ENCODE measurements at places on chromosomes 3 and 15. TPM values are rescaled to one million over a fixed set of nuclear protein-coding genes. Genes with fewer than 3 reads are reported as not detected.

The SLC28A2 gene
- not detected for total RNA-seq

DNA sequence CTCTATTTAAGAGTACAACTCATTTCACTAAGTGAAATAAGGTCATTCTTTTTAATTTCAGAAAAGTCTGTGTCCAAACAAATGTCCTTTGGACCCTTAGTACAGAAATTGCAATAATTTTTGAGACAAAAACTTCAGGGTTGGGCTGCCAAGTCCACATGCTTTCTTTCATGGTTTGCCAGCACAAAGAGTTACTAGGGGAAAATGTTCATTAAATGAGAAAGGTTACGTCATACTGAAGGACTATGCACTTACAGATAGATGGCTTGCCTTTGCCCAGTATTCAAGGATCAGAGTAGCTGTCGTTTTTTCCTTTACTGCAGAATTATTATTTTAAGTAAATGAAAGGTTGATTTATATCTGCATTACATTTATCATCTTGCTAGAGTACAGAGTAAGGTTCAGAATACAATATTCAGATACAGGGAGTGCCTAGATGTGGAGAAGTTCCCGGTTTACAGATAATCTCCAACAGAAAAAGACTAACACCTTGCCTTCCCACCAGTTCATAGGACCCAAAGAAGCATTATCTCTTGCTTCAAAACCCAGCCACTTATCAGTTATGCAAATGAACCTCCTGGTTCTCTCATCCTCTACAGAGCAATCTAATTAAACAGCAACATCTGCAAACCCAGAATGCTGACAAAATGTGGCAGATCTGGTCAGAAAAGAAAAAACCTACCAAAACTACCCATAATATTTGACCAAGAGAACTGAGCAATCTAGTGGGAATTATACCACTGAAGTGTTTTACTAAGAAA is 179.3 kb downstream of the FRMD5 start:
- DNase-seq, result no peak

The TERC gene
- total RNA-seq, result not detected

DNA sequence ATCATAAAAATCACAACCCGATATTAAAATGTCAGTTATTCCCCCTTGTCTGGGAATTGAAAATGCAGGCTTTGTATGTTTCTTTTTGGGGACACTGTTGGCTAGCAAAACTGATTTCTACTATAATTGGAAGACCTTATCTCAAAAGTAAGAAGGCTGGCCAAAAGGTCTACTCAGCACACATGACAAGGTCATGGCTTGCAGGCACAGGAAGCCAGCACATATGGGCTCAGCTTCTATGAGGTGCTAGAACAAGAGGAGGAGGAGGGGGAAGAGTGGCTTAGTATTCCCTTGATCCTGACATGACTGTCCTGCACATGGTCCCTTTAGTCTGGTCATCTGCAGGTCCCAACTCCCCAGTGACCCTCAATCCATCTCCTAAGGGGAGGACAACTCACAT is 681.2 kb downstream of the SQOR start:
- no peak for DNase-seq

- no peak for DNase-seq
Measured at GRCh38 chr3:121690777-121691405, 30.2 kb upstream of the HCLS1 start.

GRCh38 chr15:90891346-90891949 is 7.1 kb downstream of the FES start:
- DNase-seq, result no peak

The PTX3 gene
- total RNA-seq, result 0.53 TPM

The CADM2 gene
- total RNA-seq, result 266 TPM

The NBEAL2 gene
- total RNA-seq, result 13.0 TPM

GRCh38 chr3:123383091-123384053 is 65.5 kb downstream of the ADCY5 start:
- no peak for DNase-seq

GRCh38 chr3:158977497-158977896 is 175.6 kb downstream of the MFSD1 start:
- no peak for DNase-seq

The CDCP1 gene
- 0.75 TPM for total RNA-seq

DNA sequence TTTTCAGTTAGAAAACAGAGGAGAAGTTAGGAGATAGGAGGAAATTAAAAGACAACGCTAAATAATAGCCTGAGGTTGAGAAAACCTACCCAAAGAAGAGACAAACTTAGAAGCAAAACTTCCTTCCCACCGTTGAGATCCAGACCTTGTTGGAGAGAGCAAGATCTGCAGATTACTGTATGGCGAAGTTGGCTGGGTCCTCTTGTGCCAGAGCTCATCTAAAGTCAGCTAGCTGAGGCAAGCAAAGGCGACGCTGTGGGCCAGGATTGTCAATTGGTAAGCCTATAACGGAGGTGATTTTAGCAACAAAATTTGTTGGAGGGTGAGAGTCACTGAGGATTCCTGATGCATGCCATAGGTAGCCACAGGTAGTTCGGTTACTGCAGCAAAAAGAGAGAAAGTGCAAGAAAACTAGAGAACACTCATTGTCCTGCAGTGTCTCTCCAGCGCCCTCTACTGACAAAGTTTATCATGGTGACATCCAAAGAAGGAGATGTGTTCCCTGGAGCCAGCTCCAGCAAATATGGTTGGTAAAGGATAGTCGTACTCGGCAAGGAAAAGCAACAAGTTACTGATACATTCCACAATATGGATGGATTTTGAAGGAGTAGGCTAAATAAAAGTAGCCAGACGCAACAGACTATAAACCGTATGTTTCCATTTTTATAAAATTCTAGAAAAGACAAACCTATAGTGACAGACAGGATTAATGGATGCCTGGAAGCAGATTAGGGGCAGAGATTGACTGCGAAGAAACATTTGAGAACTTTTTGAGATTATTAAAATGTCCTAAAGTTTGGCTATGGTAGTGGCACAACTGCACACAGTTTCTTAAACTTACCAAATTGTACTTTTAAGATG is 9.8 kb upstream of the OR5K4 start:
- no peak for DNase-seq

GRCh38 chr3:7977245-7978086 is 524.2 kb upstream of the LMCD1 start:
- no peak for DNase-seq

DNA sequence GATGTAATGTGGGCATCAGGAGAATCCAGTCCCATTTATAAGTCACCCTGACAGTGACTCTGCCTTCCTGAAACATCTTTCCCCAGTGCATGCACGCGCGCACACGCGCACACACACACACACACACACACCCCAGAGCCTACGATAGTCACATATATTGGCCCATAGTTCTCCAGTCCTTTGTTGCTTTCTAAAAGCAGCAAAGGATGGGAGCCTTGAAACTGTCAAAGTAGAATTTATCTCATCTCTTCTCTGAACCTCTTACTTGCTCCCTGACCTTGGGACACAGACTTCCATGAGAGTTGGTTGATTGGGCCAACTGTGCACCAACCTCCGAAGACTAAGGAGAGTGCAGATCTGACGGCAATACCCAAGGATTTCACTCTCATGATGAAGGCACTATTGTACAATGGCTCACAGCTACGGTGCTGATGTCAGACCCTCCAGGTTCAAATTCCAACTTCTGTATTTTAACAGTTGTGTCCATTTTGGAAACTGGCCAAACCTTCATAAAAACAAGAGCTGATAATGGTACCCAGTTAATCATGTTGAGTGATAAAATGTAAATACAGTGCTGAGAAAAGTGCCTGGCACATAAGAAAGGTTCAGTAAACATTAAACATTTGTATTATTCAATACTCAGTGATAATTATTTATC is 8.3 kb downstream of the CPA3 start:
- DNase-seq, result no peak

The RPSA gene
- 448 TPM for total RNA-seq

The CEMIP gene
- total RNA-seq, result 10.8 TPM

DNA sequence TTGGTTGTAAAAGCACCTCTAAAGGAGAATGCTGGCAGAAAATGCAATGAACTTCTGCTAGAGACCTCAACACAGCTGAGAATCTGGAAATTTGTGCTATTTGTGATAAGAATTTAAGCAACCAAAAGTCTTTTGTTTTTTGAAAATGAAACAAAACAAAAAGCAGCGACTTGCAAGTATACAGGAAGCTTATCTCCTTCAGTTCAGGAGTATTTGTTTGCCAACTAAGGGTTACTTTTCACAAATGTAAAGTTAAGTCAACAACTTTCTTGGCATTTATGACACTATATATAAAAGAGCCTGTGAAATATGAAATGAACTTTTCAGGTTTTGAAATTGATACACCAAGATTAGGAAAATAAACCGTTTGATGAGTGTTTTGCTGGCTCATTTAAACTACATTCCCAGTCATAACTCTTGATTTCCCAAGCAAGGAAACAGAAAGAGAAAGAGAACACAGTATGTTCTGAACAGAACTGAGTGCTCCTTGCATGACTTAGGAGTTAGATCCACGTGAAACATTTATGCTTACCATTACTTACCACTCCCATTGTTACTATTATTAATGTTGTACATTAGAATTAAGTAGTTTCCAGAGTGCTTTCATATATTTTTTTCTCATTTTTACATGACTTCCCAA is 92.3 kb upstream of the COL8A1 start:
- no peak for DNase-seq

The CFAP100 gene
- total RNA-seq, result 0.49 TPM

Measured in dorsolateral prefrontal cortex (tissue), 122 donors.